ENCODE measurements at places on chromosomes 16 and 17. TPM values are rescaled to one million over a fixed set of nuclear protein-coding genes. Genes with fewer than 3 reads are reported as not detected.
A peak's percentile ranks its signal among the peaks of the same experiment; 100 is the strongest.

DNA sequence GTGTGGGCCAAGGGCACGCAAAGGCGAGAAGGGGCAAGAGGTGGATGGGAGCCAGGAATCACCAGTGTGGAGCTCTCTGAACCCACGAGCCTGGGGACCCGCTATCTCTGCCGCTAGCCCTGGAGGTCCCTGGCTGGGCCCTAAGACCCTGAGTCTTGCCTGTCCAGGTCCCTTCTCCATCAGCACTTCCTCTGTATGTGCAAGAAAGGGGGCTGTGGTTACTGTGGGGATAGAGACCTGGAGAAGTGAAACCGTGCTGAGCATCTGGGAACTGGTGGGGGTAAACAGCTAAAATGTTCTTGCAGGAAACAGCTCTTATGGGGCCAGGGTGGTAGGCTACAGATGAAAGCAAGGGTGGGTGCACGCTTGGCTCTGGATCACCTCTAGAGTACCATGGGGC lies 3.1 kb downstream of the SPNS3 start:
- no peaks in the 10 kb centered on the region for H3K27me3 ChIP-seq
- peaks cover 12% of the 10 kb centered on the region for H3K4me1 ChIP-seq
- no peaks in the 10 kb centered on the region for H3K36me3 ChIP-seq
- H3K4me3 ChIP-seq, result no peak overlapping the region

GRCh38 chr16:47644166-47644565 lies 183.0 kb downstream of the PHKB start:
- H3K4me3 ChIP-seq, result no peak overlapping the region
- H3K36me3 ChIP-seq, result no peaks in the 10 kb centered on the region
- H3K27me3 ChIP-seq, result no peaks in the 10 kb centered on the region
- H3K4me1 ChIP-seq, result no peaks in the 10 kb centered on the region
- peak; percentile 16 for DNase-seq

GRCh38 chr17:17189559-17189958 lies 16.6 kb downstream of the PLD6 start:
- H3K27ac ChIP-seq, result no peak overlapping the region
- DNase-seq, result no peak
- H3K36me3 ChIP-seq, result peaks cover 43% of the 10 kb centered on the region
- H3K4me1 ChIP-seq, result peaks cover 70% of the 10 kb centered on the region
- H3K4me3 ChIP-seq, result no peak overlapping the region

DNA sequence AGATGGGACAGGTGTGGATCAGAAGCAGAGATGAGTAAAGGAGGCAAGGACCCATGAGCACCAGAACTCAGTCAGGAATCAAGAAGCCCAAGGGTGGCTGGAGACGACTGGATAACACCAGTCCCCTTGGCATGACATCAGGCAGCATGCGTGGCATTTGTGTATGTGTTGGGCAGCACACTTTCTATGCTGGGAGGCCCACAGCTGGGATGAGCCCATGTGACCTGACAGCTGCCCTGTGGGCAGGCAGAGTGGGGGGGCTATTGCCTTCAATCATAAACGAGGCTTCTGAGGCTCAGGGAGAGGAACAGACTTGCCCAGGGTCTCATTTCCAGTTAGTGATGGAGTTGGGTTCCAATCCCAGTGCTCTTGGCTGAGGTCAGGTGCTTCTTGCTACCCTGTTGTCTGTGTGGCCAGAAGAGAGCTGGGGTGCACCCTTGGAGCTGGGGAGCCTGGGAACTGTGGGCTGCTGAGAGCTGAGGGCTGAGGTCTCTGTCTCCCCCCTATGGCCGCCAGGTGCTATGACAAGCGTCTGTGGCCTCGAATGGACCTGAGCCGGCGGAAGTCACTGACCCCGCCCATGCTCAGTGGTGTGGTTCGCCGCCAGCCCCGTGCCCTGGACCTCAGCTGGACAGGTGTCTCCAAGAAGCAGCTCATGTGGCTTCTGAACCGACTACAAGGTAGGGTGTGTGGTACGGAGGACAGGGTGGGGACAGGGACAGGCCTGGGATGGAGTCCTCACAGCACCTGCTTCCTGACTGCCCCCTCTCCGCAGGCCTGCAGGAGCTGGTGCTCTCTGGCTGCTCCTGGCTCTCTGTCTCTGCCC lies 7.1 kb upstream of the ORAI3 start:
- peaks cover 22% of the 10 kb centered on the region for H3K4me1 ChIP-seq
- peak overlapping the region; percentile 73 for H3K27ac ChIP-seq
- DNase-seq, result peak; percentile 92

- no peak for DNase-seq
- H3K36me3 ChIP-seq, result no peaks in the 10 kb centered on the region
- no peak overlapping the region for H3K27ac ChIP-seq
- no peaks in the 10 kb centered on the region for H3K4me1 ChIP-seq
These were observed 101.3 kb downstream of the HAPSTR1 start for GRCh38 chr16:9192746-9193145.

DNA sequence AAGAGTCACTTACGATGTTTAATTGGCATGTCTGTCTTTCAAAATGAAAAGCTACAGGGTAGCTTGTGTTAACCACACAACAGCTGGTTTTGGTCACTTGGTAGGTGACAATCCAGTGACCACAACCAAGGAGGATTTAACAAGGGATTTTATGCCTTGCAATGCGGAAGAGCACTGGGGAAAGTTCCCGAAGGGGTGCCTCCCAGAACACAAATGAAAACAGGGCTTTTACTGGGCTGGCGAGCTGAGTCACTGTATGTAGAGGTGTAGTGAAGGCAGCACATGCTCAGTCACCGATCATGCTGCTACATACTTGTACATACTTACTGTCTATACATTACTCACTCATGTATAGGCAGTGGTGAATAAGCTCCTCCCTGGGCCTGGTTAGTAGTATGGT lies 483.5 kb downstream of the CDH13 start:
- H3K4me3 ChIP-seq, result no peak overlapping the region
- H3K27me3 ChIP-seq, result peaks cover 35% of the 10 kb centered on the region
- no peak for DNase-seq
- no peaks in the 10 kb centered on the region for H3K36me3 ChIP-seq

DNA sequence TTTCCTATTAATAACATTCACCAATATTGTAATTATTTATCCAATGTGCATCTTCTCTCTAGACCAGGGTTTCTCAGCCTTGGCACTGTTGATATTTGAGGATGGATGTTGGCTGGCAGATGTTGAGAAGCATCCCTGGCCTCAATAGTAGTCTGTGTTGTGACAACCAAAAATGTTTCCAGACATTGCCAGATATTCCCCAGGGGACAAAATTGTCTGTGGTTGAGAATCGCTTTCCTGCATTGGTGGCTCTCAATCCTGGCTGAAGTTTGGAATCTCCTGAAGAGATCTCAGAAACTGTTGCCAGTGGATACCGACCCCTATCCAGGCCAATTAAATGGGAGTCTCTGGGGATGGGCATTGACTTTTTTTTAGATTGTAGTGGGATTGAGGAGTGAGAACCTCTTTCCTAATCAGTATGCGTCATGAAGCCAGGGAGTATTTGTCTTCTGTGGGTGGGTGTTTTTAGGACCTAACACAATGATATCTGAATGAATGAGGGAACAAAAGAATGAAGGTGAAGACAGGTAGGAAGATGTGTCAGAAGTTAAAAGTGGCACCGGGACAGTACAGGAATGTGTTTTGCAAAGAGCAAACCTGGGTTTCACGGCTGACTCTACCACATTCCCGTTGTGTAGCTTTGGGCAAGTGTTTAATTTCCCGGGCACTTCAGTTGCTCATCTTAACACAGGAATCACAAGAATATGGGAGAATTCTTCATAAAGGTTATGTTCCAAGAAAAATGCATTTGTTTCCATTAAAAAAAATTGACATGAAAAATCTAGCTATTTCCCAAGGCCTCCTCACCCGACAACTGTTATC lies 24.3 kb downstream of the HSD17B2 start:
- H3K36me3 ChIP-seq, result no peaks in the 10 kb centered on the region
- H3K27ac ChIP-seq, result no peak overlapping the region
- H3K27me3 ChIP-seq, result no peaks in the 10 kb centered on the region
- no peak overlapping the region for H3K4me3 ChIP-seq

- DNase-seq, result no peak
- H3K27ac ChIP-seq, result peak overlapping the region; percentile 50
- H3K4me3 ChIP-seq, result no peak overlapping the region
These were observed 31.8 kb downstream of the NSMCE1 start for GRCh38 chr16:27236635-27237218.

DNA sequence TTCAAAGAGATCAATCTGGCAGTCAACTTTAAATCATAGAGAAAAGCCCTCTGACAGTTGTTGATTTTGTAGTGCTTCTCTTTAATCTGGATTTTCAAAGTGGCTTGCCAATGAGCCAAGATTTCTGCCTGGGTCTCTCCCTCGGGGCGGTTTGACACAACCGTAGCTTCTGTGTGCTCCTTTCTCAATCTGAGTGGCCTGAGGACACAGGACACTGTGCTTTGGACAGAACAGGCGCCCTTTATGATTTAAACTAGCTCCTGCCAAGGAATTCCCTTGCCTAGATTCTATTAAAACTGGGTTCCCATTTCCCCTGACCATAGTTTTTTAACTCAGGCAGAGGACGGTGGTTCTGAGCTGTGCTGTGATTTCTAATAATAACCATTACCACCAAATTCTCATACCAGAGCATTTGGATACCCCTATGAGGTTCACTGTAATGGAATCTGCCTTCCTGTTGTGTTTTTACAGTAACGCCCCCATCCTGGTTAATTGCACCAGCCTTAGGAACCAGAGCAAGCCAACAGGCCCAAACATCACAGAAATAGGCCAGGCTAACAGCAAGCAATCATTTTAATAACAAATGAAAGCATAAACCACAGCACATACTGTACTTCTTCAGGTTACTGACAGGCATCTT lies 4.0 kb downstream of the ZFHX3 start:
- H3K4me3 ChIP-seq, result no peak overlapping the region
- peak overlapping the region; percentile 98 for H3K27ac ChIP-seq
- H3K27me3 ChIP-seq, result peaks cover 17% of the 10 kb centered on the region
- H3K36me3 ChIP-seq, result no peaks in the 10 kb centered on the region

GRCh38 chr17:64983708-64984107 lies 64.4 kb upstream of the LRRC37A3 start:
- H3K27me3 ChIP-seq, result no peaks in the 10 kb centered on the region
- H3K4me1 ChIP-seq, result peaks cover 28% of the 10 kb centered on the region
- no peak overlapping the region for H3K27ac ChIP-seq
- H3K4me3 ChIP-seq, result no peak overlapping the region
- no peak for DNase-seq

- H3K4me3 ChIP-seq, result no peak overlapping the region
- H3K4me1 ChIP-seq, result peaks cover 14% of the 10 kb centered on the region
- no peaks in the 10 kb centered on the region for H3K27me3 ChIP-seq
- no peak for DNase-seq
- H3K27ac ChIP-seq, result no peak overlapping the region
These were observed 26.3 kb upstream of the SSTR5 start for GRCh38 chr16:1045993-1046911.

GRCh38 chr16:4133897-4134372 lies 17.7 kb upstream of the ADCY9 start:
- no peaks in the 10 kb centered on the region for H3K4me1 ChIP-seq
- H3K4me3 ChIP-seq, result no peak overlapping the region
- no peaks in the 10 kb centered on the region for H3K36me3 ChIP-seq
- no peak overlapping the region for H3K27ac ChIP-seq
- no peak for DNase-seq

The CDH5 gene
- 46.9 TPM for total RNA-seq

The CES3 gene
- total RNA-seq, result 2.9 TPM

The PRSS27 gene
- not detected for total RNA-seq

The ADAD2 gene
- total RNA-seq, result not detected

The HOXB6 gene
- total RNA-seq, result 11.6 TPM

Measured in stomach (tissue), 19 donors.